Stomach (tissue), 19 donors: ENCODE measurements at places on chromosomes 11 and 22. TPM values are rescaled to one million over a fixed set of nuclear protein-coding genes. Genes with fewer than 3 reads are reported as not detected.

DNA sequence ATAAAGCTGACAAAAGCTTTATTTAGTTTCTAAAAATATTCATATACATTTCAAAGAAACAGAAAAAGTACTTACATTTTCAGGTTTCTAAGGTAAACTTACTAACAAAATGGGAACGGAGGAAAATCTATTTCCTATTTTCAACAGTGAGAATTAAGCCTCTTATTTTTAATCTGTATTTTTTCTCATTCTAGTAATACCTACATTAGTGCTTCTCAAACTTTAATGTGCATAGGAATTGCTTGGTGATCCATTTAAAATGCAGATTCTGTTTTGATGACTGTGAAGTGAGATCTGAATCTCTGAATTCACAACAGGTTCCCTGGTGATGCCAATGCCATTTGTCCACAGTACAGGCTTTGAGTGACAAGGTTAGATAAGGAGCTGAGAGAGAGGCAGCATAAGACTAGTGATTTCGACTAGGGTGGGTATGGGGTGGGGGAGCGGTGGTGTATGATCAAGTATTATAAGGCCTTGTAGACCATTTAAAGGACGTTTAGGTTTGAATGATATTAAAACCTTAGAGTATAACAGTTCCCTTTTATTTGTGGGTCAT, 402.8 kb downstream of the CNTN5 start:
- DNase-seq = no peak

GRCh38 chr11:10109806-10110205, 184.2 kb downstream of the SBF2 start:
- DNase-seq = peak; percentile 78

- peak; percentile 20 for DNase-seq
Observed at GRCh38 chr11:44618561-44619425, 53.3 kb downstream of the CD82 start.

Gene RBFOX2
- 176 TPM for total RNA-seq

DNA sequence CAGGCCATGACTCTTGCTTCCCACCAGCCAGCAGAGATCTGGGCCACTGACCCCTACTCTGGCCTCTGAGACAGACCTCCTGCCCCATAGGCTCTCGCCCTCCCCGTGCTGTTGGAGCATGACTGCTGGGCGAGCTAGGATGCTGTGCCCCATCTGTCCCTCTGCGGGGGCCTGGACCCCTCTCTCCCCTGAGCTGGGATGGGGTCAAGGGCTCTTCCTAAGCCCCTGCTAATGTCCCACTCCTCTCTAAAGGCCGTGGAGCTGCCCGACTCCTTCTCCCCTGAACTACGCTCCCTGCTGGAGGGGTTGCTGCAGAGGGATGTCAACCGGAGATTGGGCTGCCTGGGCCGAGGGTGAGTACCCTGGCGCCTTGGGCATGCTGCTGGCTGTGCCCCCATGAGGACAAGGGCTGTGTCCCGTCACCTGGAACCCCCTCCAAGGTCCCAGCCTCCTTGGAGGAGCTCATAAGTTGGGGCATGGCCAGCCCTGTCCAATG, 6.2 kb upstream of the ANKRD13D start:
- no peak for DNase-seq

Gene NPTXR
- 4.1 TPM for total RNA-seq

Gene OR6A2
- not detected for total RNA-seq

GRCh38 chr11:107653076-107653475, 58.8 kb downstream of the SLN start:
- no peak for DNase-seq

- no peak for DNase-seq
Observed at GRCh38 chr11:72685560-72686480, 11.6 kb upstream of the PDE2A start.

- no peak for DNase-seq
Observed at GRCh38 chr22:30307041-30307574, 17.8 kb upstream of the CASTOR1 start.

Gene GLYAT
- not detected for total RNA-seq

DNA sequence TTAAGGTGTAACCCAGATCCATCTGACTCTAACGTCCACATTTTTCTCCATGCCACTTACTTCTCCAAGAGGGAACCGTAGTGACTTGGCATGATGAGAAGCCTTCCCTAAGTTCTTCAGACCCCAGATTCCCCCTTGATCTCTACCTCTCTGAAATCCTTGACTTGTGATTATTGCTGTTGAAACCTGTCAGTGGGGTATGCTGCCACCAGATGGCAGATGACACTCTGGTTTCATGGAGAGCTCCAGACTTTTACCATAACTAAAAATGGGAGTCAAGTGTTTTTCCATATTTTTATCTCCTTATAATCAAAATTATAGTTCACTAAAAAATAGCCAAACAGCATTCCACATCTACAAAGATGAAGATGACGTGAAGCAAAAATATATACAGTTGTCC, 504.2 kb downstream of the SOX6 start:
- peak; percentile 34 for DNase-seq

Gene OR8D1
- not detected for total RNA-seq

Gene RFPL3
- total RNA-seq = not detected

- no peak for DNase-seq
Observed at GRCh38 chr11:105073456-105074165, 28.5 kb upstream of the CARD16 start.

DNA sequence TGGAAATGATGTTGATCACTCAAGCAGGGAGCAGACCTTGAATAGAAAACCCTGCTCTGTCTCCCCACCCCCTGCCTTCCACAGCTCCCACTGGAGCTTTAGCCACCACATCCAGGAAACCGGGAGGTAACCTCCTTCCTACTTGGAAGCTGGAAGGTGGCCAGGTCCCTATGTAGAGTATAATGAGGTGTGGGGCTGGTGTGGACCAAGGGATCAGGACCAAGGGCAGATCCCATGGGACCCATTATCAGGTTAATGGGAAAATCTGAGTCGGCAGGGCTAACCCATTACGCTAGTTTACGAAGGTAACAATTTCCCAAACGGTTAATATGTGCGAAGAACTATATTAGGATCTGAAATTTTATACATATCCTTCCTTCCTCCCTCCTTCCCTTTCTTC, 321.9 kb downstream of the MIAT start:
- DNase-seq = no peak

GRCh38 chr22:44456661-44457412, 41.2 kb downstream of the RTL6 start:
- no peak for DNase-seq

- DNase-seq = no peak
Observed at GRCh38 chr11:124752471-124753102, 532 bp upstream of the VSIG2 start.

GRCh38 chr11:134725716-134726639, 313.9 kb upstream of the B3GAT1 start:
- DNase-seq = peak; percentile 48

DNA sequence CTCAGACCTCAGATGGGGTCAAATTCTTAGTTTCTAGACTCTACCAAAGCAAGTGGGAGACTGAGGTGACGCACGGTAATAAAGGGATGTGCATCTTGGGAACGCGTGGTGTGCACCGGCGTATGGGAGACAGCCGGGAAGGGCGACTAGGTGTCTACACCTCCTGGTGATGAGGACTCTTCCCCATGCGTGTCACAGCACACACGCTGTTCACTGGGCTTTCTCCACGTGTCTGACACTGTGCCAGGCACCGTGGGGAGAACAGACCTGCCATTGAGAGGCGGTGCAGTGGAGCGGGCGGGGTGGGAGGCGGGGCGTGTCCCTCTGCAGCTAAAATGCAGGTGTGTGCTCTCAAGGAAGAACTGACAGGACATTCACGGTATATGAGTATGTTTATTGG, 5.3 kb downstream of the FXYD6 start:
- no peak for DNase-seq

Gene SLC22A6
- total RNA-seq = not detected

- no peak for DNase-seq
Observed at GRCh38 chr11:121715405-121715804, 262.6 kb upstream of the SORL1-AS1 start.

DNA sequence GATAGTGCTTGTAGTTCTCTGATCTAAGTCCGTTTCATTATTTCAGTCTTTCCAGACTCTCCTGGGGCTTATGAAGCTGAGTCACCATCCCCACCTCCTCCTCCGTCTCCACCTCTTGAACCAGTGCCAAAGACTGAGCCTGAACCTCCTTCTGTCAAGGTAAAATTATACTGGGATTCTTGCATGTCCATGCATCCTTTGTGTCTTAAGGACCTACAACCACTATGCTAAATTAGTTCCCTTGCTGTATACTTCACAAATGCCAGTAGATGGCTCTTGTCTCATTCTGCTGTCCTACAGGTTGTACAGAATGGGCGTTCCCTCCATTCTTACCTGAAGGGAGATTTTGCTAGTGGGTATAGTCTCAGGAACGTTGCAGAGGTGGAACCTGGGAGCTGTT, 42.2 kb downstream of the POLD3 start:
- DNase-seq = peak; percentile 51

DNA sequence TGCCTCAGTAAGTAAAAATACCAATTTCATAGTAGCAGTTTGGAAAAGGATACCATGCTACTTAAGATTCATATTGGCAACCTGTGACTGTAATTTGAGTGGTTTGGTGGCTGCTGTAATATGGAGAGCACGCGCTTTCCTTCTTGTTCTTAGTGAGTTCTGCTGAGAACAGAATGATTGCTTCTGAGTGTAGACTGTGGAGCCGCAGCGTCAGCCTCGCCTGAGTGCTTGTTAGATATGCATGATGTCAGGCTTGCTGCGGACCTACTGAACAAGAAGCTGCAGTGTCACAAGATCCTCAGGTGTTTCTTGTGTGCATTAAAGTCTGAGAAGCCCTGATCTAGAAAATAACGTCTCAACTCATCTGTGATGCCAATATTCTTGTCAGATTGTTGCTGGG, 143.2 kb downstream of the ARHGAP42 start:
- peak; percentile 41 for DNase-seq

DNA sequence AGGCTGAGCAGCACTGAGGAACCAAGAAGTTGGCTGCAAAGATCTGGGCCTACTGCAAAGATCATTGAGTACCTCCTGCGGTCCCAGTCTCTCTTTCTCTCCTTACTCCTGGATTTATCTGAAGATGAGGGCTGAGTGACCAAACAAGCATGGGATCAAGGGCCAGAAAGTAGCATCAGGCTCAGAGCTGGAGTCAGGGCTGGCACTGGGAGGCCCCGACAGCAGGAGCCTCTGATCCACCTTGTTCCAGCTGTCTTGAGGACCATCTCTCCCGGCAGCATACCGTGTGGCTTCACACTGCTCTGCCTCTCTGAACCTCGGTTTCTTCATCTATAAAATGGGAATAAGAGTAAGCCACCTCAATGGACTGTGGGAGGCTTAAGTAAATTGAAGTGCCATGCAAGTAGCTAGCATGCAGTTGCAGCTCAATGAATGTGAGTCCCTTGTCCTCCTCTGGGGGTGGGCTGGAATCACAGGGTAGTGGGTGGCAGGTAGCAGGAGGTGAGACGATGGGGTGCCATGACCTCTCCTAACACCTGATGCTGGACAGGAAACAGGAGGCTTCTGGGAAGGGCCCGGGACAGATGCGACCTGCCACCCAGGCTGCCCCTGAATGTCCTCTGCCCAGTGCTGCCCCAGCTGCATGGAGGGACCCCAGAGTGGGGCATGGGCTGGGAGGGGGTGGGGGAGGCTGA, 52.5 kb upstream of the PRDM11 start:
- peak; percentile 16 for DNase-seq

Gene SLC35E4
- 4.1 TPM for total RNA-seq

- DNase-seq = no peak
Observed at GRCh38 chr11:4522752-4523151, 22.2 kb upstream of the OR52M1 start.

GRCh38 chr22:22547692-22548300, 11.3 kb downstream of the PRAME start:
- DNase-seq = no peak

Gene SCGB1A1
- total RNA-seq = not detected

Gene TMEM191B
- total RNA-seq = 1.7 TPM

DNA sequence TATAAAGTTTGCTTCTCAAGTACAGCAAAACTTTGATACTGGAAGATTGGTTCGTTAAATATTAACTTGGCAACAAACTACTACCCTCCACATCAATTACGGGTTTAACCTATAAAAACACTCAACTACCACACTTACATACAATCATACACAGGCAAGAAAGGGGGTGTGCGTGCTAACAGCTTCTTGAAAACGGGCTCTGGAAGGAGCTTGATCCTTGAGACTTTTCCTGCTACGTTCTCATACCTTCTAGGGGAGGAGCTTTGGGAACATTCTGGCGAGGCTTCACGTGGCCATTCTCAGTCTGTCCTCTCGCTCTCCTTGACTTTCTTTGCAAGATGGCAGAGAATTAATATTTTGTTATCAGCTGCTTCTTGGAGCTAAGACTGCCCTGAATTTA, 6.8 kb upstream of the ESAM start:
- no peak for DNase-seq

DNA sequence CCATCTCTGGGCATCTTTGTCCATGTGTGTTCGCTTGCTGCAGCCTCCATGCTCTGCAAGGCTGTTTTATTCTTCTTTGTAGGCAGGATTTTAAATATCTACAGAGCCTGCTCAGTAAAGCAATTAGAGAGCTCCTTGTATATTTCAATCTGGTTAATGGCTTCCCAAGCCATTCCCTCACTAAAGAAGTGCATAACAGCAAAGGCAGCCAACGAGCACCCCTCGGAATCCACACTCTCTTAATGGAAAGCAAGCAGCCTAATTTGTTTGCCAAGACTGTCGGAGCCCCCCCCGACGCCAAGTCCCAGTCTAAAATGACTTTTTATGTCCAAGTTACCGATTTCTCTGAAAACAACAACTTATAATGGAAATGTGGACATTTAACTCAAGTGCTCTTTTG, 123.6 kb downstream of the ARL14EP start:
- no peak for DNase-seq

- no peak for DNase-seq
Observed at GRCh38 chr22:35749808-35750207, 32.1 kb downstream of the APOL5 start.

DNA sequence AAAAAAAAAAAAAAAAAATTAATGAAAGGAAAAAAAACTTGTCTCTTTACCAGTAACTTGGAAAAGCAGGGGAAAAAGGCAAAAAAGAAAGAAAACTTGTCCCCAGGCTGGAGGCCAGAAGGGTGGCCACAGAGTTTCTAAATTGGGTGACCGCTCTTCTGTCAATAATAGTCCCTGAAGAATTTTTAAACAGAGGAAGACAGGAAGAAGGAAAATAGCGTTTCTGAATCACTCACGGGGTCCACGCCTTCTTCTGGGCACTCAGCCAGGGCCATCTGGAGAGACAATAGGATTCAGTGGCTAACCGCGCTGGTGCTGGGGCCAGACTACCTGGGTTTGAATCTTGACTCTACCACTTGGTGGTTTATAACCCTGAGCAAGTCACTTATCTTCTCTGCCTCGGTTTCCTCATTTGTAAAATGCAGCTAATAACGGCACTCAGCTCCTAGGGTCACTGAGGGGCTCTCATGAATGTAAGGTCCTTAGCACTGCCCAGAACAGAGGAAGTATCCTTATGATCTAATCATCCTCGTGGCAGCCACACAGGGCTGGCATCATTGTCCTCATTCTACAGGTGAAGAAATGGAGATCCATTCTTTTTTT, 7.0 kb downstream of the C11orf86 start:
- peak; percentile 80 for DNase-seq
